ENCODE measurements at places on chromosomes 7 and 10.
A peak's percentile ranks its signal among the peaks of the same experiment; 100 is the strongest.

DNA sequence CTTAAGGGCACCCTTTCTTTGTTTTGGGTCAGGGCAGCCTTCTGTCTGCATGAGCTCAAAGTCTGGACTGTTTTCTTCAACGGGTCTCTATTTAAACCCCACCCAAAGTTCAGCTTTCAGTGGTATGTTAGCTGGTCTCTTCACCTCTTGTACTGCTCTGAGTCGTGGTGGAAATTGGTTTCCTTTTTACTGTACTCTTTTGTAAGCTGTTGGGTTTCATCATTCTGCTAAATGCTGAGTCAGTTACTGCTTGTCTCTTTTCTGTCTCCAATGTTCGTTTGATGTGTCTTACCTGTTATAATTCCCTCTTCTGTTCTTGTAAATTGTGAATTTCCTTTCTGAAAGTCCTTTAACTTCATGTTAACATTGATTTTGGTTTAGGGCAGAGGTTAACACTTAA lies 64.1 kb upstream of the MALRD1 start:
- DNase-seq, result no peak

- DNase-seq, result no peak
Measured at GRCh38 chr7:42175834-42176723, 60.9 kb downstream of the GLI3 start.

DNA sequence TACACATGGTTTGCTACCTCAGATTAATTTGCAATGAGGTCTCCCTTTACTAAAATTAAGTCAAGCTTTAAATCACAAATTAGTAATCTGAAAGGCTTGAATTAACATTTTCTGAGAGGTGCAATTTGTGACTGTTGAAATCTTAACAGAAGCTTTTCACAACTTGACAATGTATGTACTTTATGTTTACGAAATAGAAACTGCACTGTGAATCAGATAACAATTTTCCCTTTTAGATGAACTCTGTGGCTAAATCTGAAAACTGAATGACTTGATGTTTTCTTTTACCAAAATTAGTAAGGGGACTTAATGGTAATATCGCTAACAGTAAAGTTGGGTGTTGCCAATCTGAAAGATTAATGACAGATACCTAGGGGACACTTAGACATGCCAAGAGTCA lies 197.6 kb downstream of the RAPGEF5 start:
- DNase-seq, result no peak

DNA sequence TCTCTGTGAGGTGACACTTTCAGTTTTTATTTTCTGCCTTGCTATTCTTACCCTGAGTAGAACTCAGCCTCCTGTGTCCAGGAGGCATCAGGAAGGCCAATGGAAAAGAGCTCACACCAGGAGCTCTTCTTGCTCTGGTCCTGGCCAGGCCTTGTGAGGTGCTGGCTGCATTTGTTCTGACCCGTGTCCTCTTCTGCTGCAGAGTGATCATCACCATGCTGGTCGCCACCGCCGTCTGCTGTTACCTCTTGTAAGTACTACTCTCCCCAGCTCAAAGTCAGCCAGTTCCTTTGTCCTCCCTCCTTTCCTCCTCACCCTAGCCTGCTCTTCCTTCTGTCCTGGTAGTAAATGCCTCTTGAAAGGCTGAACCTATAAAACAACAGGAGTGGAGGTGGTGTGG lies 1.6 kb downstream of the ATP6V0E2 start:
- no peak for DNase-seq

GRCh38 chr7:3240826-3241430 lies 60.1 kb upstream of the SDK1 start:
- DNase-seq, result no peak

GRCh38 chr10:87038286-87038717 lies 18.2 kb downstream of the FAM25A start:
- DNase-seq, result no peak

DNA sequence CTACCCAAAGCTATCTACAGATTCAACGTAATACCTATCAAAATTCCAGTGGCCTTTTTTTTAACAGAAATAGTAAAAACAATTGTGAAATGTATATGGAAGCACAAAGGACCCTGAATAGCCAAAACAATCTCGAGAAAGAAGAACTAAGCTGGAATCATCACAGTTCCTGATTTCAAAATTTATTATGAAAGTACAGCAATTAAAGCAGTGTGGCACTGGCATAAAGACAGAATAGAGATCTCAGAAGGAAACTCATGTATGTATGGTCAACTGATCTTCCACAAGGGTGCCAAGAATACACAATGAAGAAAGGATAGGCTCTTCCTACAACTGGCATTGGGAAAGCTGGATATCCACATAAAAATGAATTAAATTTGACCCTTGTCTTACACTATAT lies 23.2 kb downstream of the PNLIPRP3 start:
- no peak for DNase-seq

DNA sequence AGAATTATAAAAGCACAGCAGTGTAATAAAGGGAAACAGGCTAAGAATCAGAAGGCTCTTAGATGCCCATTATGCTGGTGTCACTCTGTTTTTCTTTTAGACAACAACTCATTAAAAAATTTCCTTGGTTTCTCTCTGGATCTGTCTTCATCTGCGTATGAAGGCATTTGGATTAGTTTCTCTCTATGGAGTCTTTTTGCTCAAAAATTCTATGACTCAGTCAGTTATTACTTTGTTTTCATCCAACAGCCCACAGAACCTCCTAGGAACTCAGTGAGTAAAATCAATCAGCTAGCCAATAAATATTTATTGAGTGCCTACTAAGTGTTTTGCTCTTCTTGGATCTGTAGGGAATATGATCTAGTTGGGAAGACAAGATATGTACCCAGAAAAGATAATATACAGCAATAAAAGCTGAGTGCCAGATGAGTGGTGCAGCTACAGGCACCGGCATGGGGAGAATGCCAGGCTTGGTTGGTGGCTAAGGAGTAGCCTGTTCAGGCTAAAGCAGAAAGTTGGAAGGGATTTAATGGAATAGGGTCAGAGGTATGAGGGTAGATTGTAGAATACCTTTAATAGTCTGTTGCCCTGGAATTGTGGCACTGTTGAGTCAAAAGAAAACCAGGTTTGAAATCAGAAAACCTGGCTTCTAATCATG lies 156.2 kb downstream of the LRRC4 start:
- no peak for DNase-seq

- DNase-seq, result no peak
Measured at GRCh38 chr7:21412410-21412851, 15.5 kb upstream of the SP4 start.

- no peak for DNase-seq
Measured at GRCh38 chr10:6612371-6612770, 32.3 kb upstream of the PRKCQ start.

DNA sequence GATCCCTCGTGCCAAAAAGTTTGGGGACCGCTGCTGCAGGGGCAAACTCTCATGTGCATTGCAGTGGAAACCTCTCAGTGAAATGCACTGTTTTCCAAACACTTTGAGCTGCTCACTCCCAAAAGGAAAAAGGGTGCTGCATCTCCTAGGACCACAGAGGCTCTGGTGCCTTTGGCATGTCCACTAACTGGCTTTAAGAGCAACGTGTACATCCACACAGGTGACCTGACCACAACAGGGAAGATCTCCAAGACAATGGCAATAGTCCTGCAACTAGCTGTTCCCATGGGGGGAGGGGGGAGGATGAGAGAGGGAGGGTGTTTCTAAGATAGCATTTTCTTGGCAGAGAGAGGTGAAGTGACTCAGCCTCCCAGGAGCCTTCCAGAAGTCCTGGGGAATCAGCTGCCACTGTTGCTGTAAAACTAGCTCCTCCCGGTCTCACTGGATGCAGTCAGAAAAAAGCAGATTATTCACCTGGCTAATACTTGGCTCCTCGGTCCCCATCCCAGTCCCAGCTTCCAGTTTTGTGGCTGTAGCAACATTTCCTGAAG lies 181.7 kb downstream of the HECW1 start:
- DNase-seq, result no peak

- no peak for DNase-seq
Measured at GRCh38 chr7:15525652-15526263, 36.1 kb downstream of the AGMO start.

DNA sequence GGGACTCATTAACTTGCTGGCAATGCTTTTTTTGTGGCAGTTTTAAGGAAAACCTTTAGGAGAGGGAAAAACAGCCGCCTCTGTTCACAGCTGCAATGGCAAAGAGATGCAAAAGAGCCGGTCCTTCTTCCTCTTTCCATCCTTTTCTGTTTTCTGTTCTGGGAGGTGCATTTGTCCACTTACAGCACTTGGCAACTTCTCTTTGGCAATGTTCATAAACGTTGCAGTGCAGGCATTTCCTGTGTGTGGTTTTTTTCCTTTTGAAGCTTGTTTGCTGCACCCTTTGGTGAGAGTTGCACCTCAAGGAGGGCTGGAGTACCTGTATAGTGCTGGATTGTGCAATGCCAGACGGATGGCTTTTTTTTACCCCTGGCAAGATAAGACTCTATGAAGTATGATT lies 53.9 kb upstream of the HABP2 start:
- no peak for DNase-seq

- DNase-seq, result no peak
Measured at GRCh38 chr7:21426286-21427181, 1.3 kb upstream of the SP4 start.

DNA sequence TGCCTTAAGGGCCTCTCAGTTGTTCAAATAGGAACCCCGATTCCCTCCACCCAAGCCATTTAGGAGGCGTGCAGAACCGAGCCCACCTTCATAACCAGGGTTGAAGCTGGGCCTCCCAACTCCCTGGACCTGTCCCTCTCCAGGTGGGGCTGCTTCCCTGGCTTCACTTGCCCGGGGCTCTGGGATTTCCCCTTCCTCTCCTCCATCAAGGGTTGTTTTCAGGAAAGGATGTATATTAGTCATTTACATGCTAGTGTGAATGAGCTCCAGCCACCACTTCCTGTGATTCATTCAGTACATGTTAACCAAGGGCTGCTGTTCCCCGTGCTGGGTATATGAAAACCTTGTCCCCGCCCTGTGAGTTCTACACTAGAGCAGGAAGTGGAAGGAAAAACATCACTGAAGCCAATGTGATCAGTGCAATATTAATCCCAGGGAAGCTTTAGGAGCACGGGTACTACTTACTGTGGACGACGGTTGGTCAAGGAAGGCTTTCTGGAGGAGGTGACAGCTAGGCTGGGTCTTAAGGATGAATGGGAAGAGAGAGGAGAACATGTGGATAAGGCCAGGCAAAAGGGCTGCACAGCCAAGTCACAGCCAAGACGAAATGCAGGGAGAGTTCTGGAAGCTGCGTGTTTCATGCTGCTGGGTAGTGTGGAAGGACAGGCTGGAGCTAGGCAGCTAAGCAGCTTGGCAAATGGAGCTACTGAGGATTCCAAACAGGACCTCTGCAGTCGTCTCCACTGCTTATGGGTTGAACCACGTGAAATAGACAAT lies 150.1 kb upstream of the SHH start:
- no peak for DNase-seq

DNA sequence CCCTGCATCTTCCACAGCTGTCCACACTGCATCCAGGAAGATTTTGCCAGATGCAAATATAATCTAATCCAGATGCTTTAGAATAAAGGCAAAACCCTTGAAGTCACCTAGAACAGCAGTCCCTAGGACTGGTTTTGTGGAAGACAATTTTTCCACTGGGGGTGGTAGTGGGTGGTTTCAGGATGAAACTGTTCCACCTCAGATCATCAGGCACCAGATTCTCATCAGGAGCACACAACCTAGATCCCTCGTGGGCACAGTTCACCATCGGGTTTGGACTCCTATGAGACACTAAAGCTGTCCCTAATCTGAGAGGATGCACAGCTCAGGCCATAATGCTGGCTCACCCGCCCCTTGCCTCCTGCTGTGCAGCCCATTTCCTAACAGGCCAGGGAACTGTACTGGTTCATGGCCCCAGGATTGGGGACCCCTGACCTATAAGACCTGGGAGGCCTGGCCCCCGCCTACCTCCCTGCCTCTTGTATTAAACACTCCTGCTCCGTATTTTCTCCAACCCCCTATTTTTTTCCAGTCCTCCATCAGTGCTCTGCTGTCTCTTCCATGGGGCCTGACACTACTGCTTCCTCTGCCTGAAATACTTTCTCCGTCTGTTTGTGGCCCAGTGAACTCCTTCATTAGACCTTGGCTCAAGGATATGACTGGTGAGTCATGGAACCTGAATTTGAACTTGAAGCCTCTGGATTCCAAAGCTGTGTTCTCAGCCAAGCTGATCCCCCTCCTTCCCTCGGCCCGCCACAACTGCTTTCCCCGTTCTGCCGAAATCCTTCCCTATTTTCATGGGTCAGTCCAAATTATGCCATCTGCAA lies 79.9 kb upstream of the RHEB start:
- DNase-seq, result no peak

GRCh38 chr7:4162884-4163564 lies 519.1 kb upstream of the FOXK1 start:
- no peak for DNase-seq

GRCh38 chr10:93991596-93992284 lies 2.0 kb upstream of the PLCE1 start:
- no peak for DNase-seq

- peak; percentile 88 for DNase-seq
Measured at GRCh38 chr10:118266098-118266748, 75.9 kb downstream of the FAM204A start.

DNA sequence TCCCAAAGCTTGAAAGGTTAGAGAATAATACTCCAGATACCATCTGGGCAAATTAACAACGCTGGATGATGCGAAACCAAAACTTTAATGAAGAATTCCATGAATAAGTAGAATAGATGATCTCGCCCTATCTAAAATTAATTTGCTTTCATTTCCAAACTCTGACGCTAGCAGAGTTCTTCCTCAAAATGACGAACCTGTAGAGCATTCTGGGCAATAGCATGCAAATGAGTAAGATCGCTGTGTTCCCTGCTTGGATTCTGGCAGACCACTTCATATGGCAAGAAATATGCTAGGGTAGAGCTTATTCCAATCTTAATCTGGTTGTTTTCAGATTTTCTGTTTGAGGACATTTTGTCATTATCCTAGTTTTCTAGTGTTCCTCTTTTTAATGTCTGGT lies 36.1 kb upstream of the SMNDC1 start:
- DNase-seq, result no peak

DNA sequence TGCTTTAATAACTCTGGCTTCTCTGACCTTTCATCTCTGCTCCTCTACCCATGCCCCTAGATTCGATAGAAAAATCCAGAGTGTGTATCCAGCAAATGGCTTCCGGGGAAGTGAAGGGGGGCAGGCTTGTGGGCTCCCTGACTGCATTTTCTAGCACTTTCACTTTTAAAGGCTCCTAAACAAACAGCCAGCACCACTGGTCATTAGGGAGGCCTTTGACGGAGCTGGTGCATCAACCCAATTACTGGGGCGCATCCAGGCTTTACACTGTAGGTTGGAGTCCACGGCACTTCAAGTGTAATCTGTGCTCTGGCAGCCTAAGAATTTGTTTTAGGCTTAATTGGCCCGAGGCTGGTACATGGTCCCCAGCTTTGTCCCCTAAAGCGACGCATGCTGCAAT lies 291.9 kb downstream of the GFRA1 start:
- DNase-seq, result no peak

DNA sequence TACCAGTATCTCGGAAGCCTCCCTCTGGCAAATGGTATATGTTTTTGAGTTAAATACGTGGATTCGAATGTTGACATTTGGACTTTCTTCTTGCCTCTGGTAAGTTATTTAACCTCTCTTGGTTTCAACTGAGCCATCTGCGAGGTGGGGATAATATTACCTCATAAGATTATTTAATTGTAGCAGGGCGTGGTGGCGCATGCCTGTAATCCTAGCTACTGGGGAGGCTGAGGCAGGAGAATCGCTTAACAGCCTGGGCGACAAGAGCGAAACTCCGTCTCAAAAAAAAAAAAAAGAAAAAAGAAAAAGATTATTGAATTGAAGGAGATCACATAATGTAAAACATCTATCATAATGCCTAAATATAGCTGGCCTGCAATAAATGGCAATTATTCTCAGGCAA lies 396 bp upstream of the TAF5 start:
- DNase-seq, result no peak

GRCh38 chr7:116618338-116619128 lies 53.5 kb upstream of the MET start:
- no peak for DNase-seq
